ENCODE measurements at places on chromosomes 12 and 14.
A peak's percentile ranks its signal among the peaks of the same experiment; 100 is the strongest.

- no peak for DNase-seq
Measured at GRCh38 chr12:24921251-24922038, 27.5 kb downstream of the BCAT1 start.

GRCh38 chr14:94380225-94381148, 7.9 kb downstream of the SERPINA1 start:
- no peak for DNase-seq

- no peak for DNase-seq
Measured at GRCh38 chr12:130281153-130281799, 56.4 kb upstream of the PIWIL1 start.

GRCh38 chr12:102681747-102682146, 201.4 kb upstream of the IGF1 start:
- DNase-seq, result no peak

DNA sequence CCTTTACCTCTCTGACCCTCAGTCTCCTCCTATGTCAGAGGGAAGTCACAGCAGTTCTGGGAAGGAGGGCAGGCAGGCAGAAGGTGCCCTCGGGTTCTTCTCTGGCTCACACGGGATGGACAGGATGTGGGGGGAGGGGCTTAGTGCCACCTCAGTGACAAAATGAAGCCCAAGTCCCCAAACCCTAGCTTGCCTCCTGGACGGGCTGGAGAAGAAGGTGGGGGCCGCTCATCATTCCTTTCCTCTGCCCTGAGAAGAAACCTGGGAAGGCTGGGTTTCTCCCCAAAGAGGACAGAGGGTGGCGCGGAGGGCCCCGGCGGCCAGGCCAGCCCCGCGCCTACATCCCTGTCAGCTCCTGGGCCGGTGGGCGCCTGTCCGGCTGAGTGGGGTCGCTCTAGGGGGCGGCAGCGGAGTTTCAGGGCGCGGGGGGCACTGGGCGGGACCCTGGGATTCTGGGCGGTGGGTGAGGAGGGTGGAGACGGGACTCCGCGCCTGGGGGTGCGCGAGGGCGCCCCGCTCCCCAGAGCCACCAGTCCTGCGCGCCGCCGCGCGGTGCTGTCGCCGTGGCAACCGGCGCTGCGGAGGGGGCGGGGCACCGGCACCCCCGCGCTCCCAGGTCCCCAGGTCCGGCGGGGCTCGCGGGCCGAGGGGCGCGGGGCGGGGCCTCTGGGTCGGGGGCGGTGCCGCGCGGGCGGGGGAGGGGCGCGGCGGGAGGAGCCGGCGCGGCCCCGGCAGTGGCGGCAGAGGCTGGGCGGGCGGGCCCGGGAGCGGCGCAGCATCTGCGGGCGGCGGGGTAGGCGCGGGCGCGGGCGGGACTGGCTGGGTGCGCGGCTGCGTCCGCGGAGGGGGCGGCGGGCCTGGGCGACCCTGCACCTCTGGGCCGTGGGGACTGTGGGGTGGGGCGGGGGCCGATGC, at the start of gene TMEM121:
Gene TMEM121, plus strand, starts transcription at position 723 of the 915 bp plus-strand sequence. CDS start 2,252 bp downstream, outside the sequence.
- no peak for DNase-seq

- DNase-seq, result peak; percentile 22
Measured at GRCh38 chr14:66009089-66009488, 477.1 kb upstream of the CCDC196 start.

DNA sequence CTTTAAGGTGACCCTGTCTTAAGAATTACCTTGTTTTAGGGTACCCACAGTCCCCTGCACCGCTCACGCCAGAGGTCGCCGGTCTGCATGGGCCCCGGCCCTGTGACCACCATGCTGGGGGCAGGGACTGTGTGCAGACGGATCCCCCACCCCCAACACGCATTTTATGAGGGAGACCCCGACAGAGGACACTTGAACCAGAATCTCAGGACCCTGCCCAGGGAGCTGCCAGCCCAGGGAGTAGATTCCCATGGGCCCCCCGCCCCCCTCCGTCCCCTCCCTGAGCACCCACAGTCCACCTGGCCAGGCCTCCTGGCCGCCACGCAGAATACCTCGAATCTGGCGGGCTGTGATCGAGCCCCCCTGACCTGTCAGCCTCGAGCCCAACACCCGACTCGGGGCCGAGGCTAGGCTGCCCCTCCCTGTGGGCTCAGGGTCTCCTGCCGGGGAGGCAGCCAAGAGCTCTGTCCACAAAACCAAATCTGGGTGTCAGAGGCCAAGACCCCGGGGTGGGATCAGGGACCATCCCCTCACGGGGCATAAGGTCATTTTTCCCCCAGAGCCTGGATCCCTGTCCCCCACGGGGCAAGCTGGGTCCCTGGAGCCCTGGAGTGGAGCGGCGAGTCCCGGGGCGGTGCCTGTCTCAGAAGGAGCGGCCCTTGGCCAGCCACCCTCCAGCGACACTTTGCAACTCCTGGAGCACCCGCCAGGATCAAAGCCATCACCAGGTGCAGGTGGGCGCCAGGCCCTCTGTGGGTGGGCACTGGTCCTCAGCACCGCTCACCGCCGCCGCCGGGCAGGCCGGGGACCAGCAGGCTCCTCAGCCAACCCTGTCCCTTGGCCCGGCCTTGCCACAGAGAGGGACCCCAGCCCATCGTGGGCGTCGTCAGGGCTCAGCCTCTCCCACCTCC, 155.8 kb upstream of the PKP2 start:
- no peak for DNase-seq

DNA sequence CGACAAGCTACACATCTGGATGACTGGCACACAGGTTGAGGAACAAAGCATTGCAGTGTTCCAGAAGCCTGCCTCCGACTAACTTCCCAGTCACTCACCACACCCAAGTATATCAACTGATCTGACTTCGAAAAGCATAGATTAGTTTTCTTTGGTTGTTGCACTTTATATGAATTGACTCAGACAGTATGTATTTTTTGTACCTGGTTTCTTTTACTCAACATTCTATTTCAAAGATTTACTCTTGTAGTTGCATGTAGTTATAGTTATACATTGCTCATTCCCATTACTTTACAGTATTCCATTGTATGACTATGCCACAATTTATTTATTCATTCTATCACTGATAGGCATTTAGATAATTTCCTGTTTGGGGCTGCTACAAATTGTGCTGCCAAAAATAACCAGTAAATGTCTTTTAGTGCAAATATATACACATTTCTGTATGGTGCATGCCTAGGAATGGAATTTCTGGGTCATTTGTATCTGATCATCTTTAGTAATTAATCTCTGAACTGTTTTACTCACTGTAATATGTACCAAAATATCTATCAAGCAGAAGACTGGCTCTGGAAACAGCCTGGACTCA, 17.8 kb downstream of the PLCZ1 start:
- no peak for DNase-seq

DNA sequence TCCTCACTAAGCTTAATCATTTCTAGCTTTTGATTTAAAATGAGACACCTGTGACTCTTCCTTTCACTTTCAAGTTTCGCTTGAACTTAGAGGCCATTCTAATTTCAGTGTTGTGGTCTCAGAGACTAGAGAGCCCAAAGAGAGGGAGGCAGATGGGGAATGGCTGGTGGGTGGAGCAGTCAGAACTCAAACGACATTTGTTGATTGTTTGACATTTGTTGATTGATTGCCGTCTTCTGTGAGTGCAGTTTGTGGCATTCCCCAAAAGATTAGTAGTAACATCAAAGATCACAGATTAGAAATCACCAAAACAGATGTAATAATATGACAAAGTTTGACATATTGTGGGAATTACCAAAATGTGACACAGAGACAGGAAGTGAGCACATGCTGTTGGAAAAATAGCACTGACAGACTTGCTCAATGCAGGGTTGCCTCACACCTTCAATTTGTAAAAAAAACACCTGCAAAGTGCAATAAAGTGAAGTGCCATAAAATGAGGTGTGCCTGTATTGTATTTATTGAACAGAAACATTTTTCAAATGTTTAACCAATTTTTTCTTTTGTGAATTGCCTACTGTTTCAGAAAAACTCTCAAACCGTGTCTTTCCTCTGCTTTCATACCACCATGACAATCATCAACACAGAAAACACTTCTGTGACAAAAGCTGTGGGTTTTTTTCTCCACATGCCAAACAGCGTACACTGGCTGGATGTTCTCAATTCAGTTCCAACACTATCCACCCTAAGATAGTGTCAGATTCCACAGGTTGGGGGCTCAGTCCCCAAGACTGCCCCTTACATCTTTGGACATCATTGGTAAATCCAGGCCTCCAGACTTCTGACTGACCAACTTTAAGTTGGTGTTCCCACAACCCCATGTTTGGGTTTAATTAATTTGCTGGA, 376.3 kb upstream of the RGS6 start:
- DNase-seq, result no peak

DNA sequence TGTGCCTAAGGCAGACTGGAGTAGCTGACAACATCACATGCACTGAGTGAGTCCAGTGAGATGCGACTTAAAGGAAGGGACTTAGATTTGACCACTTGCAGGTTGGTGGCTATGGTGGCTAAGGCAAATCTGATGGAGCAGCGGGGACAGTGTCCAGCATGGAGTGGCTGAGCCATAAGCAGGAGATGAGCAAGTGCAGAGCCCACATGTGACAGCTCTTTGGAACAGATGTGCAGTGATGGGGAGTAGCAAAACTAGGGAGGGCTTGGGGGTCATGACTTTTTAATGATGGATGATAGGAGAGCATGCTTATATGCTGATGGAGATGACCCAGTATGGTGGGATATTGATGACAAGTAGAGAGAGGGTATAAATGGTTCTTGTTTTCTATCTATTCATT, 80.2 kb downstream of the PELI2 start:
- no peak for DNase-seq

Measured in tibial artery (tissue), 4 donors.